Hair follicle dermal papilla cell (primary cell): ENCODE measurements at places on chromosomes 6 and 20. TPM values are rescaled to one million over a fixed set of nuclear protein-coding genes. Genes with fewer than 3 reads are reported as not detected.

The DCBLD1 gene
- total RNA-seq = 17.9 and 18.0 TPM in 2 replicates

The SUMO4 gene
- total RNA-seq = 3.2 and 3.9 TPM in 2 replicates

The C20orf204 gene
- total RNA-seq = 1.7 and 2.6 TPM in 2 replicates

The SEC23B gene
- total RNA-seq = 38.5 and 39.6 TPM in 2 replicates

The DTNBP1 gene
- 4.5 TPM in 2 replicates for total RNA-seq

The BMP5 gene
- total RNA-seq = not detected in 2 replicates

The RPRD1B gene
- total RNA-seq = 21.6 and 34.7 TPM in 2 replicates

The TMEM74B gene
- total RNA-seq = not detected in 2 replicates

The MMS22L gene
- total RNA-seq = 11.0 and 12.8 TPM in 2 replicates

The PGC gene
- not detected in 2 replicates for total RNA-seq

The DLK2 gene
- total RNA-seq = 0.16 TPM in 1 of 2 replicates, not detected in the other

The PDE7B gene
- 50.4 and 51.0 TPM in 2 replicates for total RNA-seq

The CDH4 gene
- 0.36 and 0.81 TPM in 2 replicates for total RNA-seq

The CTCFL gene
- total RNA-seq = not detected in 2 replicates

The SOBP gene
- 3.5 and 3.9 TPM in 2 replicates for total RNA-seq

The CBFA2T2 gene
- total RNA-seq = 9.5 and 12.5 TPM in 2 replicates

The OPRM1 gene
- total RNA-seq = not detected in 2 replicates

The LY6G6C gene
- not detected in 2 replicates for total RNA-seq

The ORC3 gene
- 25.0 and 29.0 TPM in 2 replicates for total RNA-seq

The PLCB1 gene
- total RNA-seq = 12.1 and 14.4 TPM in 2 replicates

The DACT2 gene
- not detected in 2 replicates for total RNA-seq

The C20orf141 gene
- not detected in 2 replicates for total RNA-seq

The SMPDL3A gene
- 10.2 and 12.2 TPM in 2 replicates for total RNA-seq

The APMAP gene
- total RNA-seq = 48.1 and 52.6 TPM in 2 replicates

The TDRD6 gene
- 0.12 and 0.16 TPM in 2 replicates for total RNA-seq

The FAM8A1 gene
- total RNA-seq = 29.0 and 32.1 TPM in 2 replicates

The VTA1 gene
- 69.0 and 69.4 TPM in 2 replicates for total RNA-seq

The SLC35D3 gene
- total RNA-seq = not detected in 2 replicates

The RGS17 gene
- total RNA-seq = 2.3 and 2.6 TPM in 2 replicates

The CGA gene
- total RNA-seq = not detected in 2 replicates

The OR2J3 gene
- total RNA-seq = not detected in 2 replicates

The TRIM31 gene
- not detected in 2 replicates for total RNA-seq

The SMOC2 gene
- not detected in 2 replicates for total RNA-seq

The CDC40 gene
- total RNA-seq = 16.0 and 17.8 TPM in 2 replicates

The TRIM15 gene
- total RNA-seq = not detected in 2 replicates
